ENCODE measurements at places on chromosomes 12 and 14.

GRCh38 chr14:46574221-46574977 lies 77.2 kb downstream of the RPL10L start:
- DNase-seq: no peak

GRCh38 chr14:51563560-51563959 lies 88.2 kb upstream of the FRMD6 start:
- no peak for DNase-seq

DNA sequence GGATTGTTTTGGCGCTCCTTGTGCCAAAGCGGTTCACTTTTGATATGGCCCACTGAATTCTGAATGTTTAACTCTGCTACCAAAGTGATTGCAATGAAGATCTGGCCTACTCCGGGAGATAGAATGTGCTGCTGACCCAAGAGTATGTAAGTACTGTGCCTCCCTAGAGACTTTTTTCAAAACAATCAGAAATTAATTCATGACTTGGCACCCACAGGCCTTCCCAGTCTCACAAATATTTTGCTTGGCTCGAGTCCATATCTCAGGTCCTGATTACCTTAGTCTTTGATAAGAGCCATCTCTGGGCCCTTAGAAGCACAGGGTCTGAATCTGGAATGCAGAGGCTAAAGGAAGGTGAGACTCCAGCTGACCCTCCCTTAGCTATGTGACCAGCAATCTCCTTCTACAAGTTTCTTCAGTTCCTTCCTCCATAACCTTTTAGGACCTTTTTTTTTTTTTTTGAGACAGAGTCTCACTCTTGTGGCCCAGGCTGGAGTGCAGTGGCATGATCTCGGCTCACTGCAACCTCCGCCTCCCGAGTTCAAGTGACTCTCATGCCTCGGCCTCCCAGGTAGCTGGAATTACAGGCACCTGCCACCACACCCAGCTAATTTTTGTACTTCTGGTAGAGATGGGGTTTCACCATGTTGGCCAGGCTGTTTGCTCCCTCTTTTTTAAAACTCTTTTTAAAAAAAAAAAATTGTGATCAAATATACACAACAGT lies 49.5 kb upstream of the METAP2 start:
- no peak for DNase-seq

- no peak for DNase-seq
Observed at GRCh38 chr12:129594098-129594497, 309.7 kb downstream of the TMEM132D start.

GRCh38 chr12:93413064-93413463 lies 28.7 kb downstream of the UBE2N start:
- DNase-seq: no peak

DNA sequence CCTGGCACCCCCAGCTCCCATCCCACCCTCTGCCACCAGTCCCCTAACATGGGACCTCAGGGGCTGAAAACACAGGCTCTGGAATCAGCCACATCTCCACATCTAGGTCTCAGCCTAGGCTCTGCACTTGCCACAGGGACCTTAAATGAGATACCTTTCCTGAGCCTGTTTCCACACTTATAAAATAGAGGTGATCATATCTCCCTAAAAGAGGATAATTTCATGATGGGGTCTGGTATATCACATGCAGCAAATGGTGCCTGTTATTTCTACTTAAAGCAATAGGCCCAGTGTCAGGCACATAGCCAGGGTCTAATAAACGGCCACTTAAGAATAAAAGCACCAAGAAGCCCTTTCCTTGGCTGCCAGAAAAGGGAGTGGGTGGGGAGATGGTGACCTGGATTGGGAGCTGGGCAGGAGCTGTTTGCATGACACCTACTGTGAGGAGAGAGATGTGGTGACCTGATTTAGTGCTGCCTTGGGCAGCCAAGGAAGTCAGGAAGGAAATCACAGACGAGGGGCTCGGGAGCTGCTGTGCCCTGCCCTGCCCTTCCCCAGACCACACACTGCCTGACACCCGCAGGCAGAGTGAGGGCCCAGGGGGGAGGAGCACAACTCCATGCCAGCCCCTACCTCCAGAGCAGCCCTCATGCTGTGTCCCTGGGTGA lies 71.2 kb downstream of the IRF2BPL start:
- no peak for DNase-seq

- DNase-seq: peak; percentile 29
Observed at GRCh38 chr12:132449565-132450417, 40.2 kb upstream of the FBRSL1 start.

DNA sequence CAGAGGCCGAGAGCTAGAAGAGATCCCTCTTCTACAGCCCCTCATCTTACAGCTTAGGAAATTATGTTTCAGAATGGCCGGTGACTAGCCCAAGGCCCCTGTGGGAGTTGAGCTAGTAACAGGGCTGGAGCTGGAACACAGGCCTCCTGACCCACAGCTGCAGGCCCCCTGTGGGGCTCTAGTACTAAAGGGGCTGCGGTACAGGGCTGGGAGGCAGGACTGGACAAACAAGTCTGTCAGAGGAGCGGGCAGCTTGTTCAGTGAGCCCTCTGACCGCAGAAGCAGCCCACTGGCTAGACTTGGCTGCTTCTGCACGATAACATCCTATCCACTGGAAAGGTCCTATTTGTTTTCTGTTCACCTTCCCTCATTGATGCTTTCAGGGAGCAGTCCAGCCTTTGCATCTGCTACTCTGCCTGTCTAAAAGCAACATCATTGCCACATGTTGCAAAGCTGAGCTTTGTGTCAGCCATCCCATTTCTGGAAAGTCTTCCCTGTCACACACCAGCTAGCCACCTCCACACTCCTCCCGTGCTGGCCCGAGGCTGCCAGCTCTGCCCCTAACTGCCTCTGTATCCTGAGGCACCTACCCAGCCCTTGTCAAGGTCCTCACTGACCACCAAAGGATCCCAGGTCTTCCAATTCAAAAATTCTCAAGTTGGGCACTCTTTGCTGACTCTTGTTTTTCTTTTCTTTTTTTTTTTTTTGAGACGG lies 10.2 kb downstream of the PSMC1 start:
- no peak for DNase-seq

- no peak for DNase-seq
Observed at GRCh38 chr12:121116318-121117225, 16.1 kb upstream of the P2RX7 start.

DNA sequence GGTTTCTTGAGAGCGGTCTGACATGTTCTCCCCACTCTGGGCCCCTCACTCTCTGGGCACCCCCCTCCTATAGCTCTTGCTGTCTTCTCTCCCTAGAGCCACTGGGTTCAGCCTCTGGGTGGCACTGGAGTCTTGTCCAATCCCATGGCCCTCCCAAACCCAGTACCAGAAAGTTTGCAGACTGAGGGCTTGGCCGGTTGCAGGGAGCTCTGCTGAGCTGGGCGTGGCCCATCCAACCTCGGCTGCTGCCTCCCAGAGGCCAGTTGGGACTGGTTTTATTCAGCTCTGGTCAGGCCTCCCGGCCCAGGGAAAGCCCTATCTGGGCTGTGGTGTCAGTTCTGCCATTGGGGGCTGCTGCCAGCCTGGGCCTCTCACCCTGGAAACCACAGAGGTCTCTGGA lies 37.9 kb downstream of the ISCA2 start:
- no peak for DNase-seq

DNA sequence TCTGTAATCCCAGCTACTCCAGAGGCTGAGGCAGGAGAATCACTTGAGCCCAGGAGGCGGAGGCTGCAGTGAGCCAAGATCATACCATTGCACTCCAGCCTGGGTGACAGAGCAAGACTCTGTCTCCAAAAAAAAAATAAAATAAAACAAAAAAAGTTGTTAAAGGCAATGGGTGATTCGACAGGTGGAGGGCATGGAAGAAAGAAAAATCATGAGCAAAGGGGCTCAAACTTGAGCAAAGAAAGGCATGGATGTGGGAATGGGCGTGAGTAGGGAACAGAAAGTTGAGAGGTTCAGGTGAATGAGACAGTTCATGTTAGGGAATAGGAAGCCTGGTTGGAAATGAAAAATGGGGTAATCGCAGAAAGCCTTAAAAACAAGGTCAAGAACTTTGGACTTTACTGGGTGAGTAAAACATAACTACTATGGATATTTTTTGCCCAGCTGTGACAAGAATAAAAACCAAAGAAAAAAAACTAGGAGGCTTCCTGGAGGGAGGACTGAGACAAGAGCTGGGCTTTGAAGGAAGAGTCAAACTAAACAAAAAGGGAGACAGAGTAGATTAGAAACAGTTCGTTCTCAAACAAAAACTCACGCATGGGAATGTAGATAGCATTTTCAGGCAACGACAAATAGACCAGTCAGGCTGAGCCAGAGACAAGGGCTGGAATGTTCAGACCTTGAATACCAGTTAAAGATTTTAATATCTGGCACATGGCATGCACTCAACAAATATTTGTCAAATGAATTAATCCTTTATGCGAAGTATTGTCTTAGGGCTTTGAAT lies 18.8 kb downstream of the PYM1 start:
- DNase-seq: no peak

GRCh38 chr14:24411443-24412389 lies 12.9 kb downstream of the NYNRIN start:
- DNase-seq: no peak

- DNase-seq: no peak
Observed at GRCh38 chr12:112370199-112370598, 12.0 kb downstream of the HECTD4 start.

All from naive thymus-derived CD8-positive, alpha-beta T cell (primary cell).